ENCODE measurements at places on chromosomes 4 and X.

DNA sequence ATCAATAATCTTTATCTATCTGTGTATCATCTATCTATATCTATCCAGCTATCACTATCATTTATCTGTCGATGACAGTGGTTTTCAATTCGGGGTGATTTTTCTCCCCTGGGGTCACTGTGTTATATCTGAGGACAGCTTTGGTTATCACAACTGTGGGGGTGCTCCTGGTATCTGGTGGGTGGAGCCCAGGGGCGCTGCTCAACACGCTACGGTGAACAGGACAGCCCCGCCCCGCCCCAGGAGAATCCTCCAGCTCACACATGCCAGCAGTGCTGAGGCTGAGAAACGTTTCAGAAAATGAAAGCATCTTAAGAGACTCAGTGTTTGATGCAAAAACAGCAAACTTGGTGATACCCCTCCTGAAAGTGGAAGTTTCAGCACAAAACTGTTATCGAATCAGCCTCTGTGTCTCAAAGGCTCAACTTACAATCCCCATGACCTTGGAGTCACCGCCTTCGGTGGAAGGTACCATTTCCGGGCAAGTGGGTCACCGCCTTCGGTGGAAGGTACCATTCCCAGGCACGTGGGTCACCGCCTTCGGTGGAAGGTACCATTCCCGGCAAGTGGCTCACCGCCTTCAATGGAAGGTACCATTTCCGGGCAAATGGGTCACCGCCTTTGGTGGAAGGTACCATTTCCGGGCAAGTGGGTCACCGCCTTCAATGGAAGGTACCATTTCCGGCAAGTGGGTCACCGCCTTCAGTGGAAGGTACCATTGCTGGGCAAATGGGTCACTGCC lies 315.3 kb downstream of the DHRSX start:
- no peak for DNase-seq

- peak; percentile 83 for DNase-seq
Observed at GRCh38 chr4:1010395-1011021, 918 bp upstream of the FGFRL1 start.

DNA sequence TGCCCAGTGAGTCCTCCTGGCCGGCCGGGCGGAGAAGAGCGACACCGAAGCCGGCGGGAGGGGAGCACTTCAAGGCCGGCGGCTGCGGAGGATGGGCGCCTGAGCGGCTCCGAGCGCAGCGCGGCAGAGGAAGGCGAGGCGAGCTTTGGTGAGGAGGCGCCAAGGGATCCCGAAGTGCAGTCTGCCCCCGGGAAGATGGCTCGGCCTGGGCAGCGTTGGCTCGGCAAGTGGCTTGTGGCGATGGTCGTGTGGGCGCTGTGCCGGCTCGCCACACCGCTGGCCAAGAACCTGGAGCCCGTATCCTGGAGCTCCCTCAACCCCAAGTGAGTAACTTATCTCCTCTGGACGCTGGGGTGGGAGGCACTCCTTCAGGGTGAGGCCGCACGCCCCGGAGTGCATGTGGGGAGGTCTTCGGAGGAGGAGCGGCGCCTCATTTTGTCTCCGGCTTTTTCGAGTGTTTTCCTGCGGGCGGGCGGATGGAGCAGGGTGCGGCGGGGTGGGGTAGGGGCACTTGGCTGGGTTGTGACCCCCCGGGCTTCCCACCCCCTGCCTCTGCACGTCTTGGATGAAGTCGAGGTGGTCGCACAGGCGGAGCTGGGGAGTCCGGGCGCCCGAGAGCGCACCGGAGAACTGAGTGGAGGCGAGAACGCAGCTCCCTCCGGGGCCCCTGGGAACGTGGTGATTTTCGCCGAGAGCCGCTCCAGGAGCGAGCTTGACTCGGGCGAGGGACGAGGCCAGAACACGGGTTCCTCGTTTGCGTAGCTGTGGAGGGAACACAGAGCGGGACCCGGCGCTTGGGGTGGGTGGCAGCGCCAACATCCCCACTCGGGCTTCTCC lies 979 bp downstream of the EFNB1 start:
- peak; percentile 23 for DNase-seq

DNA sequence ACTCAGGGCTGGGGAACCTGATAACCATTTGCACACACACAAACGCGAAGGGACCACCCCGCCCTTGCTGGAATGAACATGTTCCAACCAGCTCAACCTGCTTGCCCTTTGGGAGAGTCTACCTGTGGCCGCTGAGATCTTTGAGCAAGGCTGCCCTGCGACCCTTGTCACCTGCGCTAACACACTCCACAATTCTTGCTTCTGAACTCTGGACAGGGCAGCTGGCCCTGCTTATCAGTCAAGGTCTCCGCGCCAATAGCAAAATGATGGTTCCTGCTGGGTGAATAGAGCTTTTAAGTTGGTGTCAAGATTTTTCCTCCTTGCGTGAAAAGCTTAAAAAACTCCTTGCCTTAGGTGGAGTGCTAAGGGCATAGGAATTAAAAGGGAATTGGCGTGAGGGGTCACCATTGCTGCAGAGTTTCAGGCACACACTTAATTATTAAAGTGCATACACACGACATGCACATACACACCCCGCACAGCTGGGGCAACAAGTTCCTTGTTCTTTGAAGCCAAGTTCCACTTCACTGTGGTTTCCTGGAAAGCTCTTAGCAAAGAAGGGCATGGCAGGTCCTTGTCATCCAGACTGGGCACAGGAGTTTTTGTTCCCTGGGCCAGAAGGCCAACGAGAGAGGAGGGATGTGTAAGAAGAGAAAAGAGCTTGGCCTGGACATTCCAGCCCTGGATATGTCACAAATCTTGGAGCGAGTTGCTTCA lies 207.7 kb downstream of the STIM2 start:
- DNase-seq = no peak

Data from HCEC 1CT (cell line).